ENCODE measurements at places on chromosomes 7 and 10. TPM values are rescaled to one million over a fixed set of nuclear protein-coding genes. Genes with fewer than 3 reads are reported as not detected.

DNA sequence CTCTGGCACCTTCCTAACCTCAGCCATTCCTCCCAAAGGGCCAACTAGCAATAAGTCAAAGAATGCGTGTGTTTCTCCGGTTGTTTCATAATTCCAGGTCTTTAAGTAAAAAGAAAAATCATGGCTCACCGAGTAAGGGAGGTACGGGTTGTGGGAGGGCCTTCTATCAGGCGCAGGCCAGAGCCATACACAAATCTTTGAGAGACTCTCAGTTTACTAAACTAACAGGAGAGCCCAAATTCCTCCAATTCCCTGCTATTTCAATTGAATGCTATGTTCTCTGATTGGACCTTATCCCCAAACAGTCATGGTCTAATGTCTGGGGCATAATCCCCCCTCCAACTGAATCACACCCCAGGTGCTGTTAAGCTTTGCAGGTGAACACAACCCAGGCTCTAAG is 26.2 kb upstream of the SLF2 start:
- DNase-seq: no peak

SH2D4B gene
- total RNA-seq: not detected

DNA sequence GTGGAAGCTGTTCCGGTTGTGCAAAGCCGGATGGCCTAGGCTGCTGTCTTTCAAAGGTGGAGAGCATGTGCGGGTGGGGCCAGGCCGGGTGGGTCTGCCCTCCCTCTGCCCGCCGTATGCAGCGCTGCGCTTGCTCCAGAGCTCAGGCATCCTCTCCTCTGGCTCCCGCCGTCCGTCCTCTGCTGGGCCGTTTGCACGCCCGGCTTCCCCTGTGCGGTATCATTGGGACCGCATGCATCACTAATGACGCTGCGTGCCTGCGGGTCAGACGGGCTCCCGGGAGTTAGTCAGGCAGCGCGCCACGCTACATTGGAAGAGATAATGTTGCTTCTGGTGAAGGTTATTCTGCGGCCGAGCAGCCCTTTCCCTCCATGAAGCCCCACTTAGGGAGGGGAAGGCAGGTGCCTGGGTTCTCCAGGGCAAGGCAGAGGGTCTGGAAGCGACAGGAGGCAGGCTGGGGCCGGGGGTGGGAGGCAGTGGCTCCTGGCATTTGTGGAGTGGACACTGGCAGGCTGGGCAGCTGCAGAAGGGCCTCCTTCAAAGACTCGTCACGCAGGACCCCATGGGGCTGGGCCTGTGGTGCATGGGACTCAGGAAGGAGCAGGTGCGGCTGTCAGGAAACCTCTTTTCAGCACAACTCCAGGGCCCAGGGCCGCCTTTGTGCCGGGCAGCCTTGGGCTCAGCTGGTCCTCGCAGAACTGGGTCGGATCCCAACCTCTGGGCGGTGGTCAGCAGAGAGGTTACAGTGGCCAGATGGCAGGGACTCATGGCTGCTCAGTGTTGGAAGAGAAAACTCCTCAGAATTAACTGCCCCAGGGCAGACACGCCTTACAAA is 318.5 kb downstream of the WDR37 start:
- DNase-seq: no peak

- no peak for DNase-seq
Observed at GRCh38 chr10:74186678-74187077, 35.7 kb downstream of the ADK start.

LIPJ gene
- not detected for total RNA-seq

DNA sequence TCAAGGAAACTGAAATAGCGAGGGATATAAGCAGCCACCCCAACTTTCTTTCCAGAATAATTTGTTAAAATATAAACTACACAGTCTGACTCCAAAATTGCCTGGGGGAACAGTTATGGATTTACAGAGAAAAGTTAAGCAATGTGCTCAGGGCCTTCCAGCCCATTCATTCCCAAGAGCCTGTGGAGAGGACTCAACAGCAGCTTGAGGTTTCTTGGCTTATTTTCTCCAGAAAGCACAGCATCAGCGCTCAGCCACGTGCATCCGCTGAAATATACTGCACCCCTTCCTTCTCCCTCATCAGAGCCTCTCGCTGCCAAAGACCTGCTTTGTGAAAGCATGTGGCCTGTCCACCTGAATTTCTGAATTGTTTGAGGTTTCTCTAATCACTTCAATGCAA is 375.2 kb upstream of the VWC2 start:
- peak; percentile 58 for DNase-seq

DNA sequence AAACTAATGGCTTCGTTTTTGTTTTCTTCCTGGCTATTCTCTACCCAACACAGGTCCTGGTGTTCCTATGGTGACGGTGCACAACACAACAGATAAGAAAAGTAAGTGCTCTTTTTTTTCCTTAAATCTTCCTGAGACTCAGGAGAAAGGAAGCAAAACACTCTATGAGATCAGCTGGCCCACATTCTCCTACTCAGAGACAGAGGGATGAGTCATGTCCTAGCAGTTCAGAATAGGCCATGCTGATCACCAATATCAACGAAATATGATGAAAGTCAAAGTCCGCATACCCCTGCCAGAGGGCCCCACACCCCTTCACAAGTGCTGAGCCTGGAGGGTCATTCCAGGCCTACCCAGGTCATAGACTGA is 149.2 kb downstream of the PAXIP1 start:
- no peak for DNase-seq

DNA sequence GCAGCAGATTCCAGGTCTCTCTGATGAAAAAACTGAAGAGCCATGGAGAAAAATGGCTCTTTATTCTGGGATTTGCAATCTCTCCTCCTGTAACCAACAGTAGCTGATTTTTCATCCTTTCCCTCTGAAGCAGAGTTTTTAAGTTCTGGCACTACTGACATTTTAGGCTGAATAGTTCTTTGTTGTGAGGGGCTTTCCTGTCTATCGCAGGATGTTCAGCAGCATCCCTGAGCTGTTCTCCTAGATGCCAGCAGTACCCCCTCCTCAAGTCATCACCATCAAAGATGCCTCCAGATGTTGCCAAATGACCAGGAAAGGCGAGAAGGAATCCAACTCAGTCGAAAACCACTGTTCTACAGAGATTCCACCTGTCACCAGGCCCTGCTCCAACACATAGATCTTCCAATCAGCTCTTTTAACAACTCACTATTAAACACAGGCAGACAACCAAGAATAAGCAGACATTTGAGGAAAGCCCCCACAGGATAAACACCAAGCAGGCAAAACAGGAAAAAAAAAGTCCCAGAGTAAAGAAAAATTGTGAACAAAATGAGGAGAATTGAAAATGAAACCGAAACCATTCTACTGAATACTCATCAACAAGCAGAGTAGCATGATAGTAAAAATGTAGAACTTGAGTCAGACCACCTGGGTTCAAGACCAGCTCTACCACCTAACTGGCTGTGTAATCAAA is 124.8 kb downstream of the MPP7 start:
- DNase-seq: no peak

PSMG3 gene
- total RNA-seq: 99.6 TPM

DNA sequence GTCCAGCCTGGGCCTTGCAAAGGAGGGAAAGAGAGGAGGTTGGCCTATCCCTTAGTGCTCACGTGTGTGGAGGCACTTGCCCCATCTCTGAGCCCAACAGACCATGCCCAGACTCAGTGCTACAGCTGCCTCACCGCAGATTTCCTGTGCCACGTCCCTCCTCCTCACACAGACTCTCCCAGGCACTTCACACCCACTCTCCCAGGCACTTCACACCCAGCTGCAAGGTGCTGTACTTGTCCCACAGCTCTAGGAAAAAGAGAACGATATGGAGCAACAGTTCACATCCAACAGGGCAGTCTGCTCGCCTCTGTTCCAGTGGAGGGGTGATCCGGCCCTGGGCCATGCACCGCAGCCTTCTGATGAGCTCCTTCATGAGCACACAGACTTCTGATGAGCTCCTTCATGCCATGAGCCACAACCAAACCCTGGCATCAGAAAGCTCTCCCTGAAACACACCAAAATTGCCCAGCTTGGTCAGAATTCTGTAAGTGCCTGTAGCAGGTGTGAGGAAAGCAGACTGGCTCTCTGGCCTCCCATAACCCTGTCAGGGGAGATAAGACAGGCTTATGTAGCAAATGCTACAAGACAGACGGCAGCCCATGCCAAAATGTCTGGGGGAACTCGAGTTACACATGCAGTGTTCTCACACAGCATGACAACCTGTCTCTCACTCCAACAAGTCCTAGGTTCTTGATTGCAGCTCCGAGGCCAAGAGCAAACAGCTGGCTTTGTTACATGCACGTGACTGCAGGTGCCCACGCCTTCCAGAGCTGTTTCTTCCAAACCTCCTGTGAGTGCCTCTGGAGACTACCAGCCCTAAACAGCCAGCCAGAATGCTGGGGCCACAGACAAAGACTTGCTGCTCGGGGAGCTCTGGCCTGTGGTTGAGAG is 348.5 kb downstream of the GRID1 start:
- DNase-seq: no peak

DNA sequence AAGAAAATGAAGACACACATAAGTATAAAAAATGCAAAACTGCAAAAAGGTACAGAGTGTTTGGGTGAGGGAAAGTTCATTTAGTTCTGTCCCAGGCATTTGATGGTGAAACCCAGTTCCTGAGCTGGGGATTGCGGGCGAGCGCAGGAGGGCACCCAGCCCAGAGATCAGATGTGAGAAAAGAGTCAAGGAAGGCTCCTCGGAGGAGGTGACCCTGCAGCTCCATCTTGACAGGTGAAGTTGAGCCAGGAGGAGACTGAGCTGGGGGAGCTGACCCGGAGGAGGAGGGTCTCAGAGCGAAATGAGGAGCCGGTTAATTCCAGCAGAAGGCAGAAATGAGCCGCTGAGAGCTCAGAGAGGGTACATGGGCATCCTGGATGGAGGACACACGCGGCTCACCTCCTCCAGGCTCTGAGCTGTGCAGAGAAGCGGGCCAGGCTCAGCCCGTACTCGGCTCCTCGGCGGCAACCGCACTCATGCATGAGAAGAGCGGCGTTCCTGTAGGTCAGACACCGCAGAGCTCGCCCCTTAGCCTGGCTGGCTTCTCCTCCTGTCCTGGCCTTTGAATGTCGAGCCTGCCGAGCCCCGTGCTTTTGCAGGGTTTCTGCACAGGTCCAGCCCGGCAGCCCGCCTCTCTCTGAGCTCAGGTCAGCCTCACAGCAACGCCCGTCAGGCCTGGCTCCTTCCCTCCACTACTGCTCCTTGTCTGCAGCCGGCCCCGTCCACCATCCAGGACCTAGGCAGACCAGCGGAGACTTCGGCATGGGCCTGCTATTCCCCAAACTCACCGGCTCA is 9.5 kb upstream of the RAMP3 start:
- DNase-seq: no peak

- DNase-seq: no peak
Observed at GRCh38 chr10:60169111-60169510, 220.6 kb downstream of the ANK3 start.

DNA sequence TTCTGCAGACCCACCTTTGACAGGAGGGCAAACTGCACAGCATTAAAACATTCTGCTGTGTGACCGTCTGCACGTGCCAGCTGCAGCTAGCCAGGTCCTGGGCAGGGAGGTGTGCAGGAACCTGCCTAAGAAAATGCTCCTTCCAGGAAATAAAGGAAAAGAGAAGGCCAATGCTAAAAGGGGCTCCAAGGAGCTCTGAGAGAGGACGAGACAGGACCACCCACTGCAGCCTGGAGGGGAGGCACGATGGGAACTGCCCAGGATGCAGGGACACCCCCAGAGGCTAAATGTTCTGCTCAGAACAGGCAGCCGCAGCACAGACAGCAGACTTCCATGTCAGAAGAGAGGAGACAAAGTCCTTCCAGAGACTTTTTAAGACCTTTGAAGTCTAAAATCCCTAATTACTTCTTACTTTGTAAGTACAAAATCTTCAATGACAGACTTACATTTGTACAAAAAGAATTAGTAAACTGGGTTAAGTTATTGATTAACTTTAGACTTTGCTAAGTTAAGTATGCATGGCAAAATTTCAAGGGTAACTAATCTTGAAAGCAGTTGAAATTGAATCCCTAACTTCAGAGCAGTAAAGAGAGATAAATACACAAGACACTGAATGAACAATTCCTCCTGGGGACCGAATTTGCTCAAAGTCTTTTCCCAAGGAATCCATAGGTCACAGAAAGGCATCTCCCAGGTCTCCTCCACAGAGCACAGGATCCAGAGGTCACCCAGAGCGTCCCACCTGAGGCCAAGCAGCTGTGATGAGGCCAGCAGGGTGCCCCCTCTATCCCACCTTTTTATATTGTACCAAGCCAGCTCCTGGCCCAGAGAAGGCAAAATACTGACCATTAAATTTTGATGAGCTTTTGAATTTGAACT is 21.5 kb downstream of the HSPA12A start:
- DNase-seq: no peak

CDC14C gene
- 0.06 TPM for total RNA-seq

GRCh38 chr10:120962756-120963593 is 111.8 kb downstream of the WDR11 start:
- DNase-seq: no peak

GRCh38 chr10:110429301-110429700 is 68.4 kb upstream of the DUSP5 start:
- DNase-seq: no peak

- DNase-seq: no peak
Observed at GRCh38 chr7:159253657-159254056, 109.0 kb upstream of the VIPR2 start.

- peak; percentile 89 for DNase-seq
Observed at GRCh38 chr10:33248638-33249037, 85.8 kb downstream of the NRP1 start.

EBF3 gene
- total RNA-seq: 0.33 TPM

MYL10 gene
- not detected for total RNA-seq

GRCh38 chr7:152970481-152970880 is 210.9 kb downstream of the ACTR3B start:
- no peak for DNase-seq

XPNPEP1 gene
- 123 TPM for total RNA-seq

DNA sequence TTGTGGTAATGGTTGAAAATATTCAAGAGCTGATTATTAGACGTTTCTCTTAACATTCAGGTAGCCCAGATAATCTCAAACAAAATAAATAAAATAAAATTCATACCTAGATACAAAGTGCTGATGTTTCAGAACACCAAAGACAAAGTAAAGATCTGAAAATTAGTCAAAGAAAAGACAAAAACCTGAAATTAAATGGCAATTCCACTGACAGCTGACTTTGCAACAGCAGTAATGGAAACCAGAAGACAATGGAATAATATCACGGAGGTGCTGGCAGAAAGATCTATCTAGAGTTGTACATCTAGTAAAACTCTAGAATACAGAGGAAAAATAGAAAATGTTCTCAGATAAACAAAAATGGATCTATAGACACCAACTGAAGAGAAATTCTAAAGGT is 58.0 kb upstream of the IKZF1 start:
- DNase-seq: no peak

- no peak for DNase-seq
Observed at GRCh38 chr7:116403265-116403664, 96.3 kb upstream of the CAV2 start.

GRCh38 chr7:149872419-149873073 is 1.2 kb upstream of the ATP6V0E2 start:
- peak; percentile 86 for DNase-seq

All from H4 (cell line).